ENCODE measurements at places on chromosomes 1 and 21. TPM values are rescaled to one million over a fixed set of nuclear protein-coding genes. Genes with fewer than 3 reads are reported as not detected.

GRCh38 chr1:59671953-59672305 is 142.8 kb upstream of the HOOK1 start:
- no peak for DNase-seq

DNA sequence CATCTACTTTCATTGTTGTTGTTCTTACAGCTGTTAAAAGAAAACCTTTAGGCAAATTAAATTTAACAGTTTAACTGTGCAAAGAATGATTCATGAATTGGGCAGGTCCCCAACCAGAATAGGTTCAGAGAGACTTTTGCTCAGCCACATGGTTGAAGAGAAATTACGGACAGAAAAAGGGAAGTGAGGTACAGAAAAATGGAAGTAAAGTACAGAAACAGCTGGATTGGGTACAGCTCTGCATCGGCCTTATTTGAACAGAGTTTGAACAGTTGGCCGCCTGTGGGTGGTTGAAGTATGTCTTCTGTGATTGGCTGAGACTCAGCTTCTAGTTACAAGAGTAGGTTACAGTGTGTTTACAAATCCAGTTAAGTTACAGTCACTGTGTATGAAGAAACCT is 210.1 kb downstream of the FGGY start:
- peak; percentile 48 for DNase-seq

DNA sequence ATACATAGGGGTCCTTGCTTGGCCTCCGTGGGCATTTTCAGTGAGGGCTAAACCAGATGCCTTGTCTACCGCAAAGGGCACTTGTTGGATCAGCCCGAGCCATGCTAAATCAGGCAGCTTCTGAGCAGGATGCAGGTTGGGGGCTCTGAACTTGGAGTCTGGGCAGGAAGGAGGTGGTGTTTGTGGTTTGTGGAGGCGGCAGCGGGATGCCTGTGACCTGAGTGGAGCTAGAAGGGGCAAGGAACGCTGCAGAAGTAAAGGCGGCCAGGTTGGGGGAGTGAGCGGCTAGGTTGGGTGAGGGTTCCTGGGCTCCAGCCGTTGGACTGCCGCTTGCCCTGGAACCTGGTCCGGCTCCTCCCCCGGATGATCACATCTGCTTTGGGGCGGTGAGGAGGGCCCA is 183.9 kb downstream of the CAMTA1 start:
- DNase-seq = no peak

GRCh38 chr1:151001602-151002001 is 5.1 kb downstream of the MINDY1 start:
- DNase-seq = no peak

DNA sequence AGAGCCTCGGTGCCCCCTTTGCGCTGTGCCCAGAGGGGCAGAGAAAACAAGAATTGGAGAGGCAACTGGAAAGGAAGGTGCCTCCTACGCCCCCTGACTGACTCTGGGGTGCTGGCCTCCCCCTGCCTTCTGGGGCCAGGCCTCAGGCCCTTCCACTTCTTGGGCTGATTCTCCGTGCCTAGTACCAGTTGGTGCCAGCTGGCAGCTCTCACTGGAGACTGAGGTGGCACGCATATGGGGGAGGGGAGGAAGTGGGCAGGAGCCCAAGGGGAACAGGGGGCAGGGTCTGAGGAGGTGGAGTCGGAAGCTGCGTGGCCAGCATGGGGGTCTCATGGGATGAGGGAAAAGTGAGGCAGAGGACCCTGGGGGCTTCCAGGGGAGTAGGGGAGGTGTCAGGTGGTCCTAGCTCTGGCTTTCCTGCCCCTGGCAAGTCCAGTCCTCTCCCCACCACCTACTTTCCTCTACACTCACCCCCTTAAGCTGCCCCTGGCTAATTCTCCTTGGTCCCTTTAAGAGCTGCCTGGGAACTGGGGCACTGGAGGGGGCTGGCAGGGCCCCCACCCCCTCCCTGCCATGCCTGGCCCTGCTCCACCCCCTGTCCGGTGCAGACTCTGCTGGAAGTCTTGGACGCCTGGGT is 6.5 kb upstream of the SEMA4A start:
- DNase-seq = no peak

GRCh38 chr1:155084722-155085503 is 6.3 kb downstream of the EFNA3 start:
- peak; percentile 94 for DNase-seq

Gene CLCA4
- not detected for total RNA-seq

DNA sequence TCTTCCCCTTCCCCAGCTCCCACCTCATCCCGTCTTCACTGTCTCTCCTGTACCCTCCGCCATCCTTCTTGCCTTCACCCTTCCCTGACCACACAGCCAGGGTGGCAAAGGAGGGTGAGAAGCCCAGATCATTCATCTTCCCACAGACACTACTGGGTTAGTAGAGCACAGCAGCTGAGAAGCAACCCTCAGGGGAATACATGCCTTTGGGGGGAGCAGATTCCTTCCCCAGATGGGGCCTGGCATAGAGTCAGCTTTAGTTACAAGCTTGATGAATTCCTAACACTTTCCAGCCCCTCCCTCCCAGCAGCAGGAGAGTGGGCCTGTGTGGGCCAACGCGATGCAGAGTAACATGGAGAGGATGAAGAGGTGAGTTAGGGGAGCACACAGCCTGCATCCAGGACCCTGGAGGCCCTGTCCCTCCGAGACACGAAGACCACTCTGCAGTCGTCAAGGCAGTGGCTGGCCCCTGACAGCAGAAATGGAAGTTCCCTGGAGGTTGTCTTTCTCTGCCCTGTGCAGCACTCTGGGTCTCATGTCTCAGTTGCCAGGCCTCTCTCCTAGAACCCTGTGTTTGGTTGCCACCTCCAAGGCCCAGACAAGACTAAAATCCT is 8.8 kb upstream of the BTG2 start:
- no peak for DNase-seq

Gene ELF3
- 0.18 TPM for total RNA-seq

GRCh38 chr1:102234753-102235359 is 238.1 kb upstream of the OLFM3 start:
- DNase-seq = no peak

- no peak for DNase-seq
These were observed 103.2 kb upstream of the JUN start for GRCh38 chr1:58887059-58887458.

DNA sequence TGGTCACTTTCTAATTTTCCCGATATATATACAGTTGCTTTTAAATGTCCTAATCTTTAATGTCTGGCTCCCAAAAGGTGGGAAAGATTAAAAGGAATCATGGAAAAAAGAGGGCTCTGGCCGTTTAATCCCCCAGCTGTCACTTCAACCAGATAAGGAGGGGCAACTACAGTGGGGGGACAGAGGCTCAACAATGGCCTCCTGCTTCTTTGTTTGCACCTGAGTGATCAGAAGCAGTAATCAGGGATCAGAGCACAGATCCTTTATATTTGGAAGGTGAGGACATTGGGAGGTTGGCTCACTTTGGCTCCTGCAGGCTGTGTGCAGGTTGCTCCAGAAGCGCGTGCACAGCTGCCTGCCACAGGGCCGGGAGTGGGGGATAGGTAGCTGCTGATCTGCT is 212.8 kb downstream of the FMN2 start:
- DNase-seq = no peak

GRCh38 chr1:113742515-113742914 is 16.8 kb downstream of the PHTF1 start:
- DNase-seq = no peak

GRCh38 chr1:19448491-19449439 is 36.6 kb downstream of the CAPZB start:
- DNase-seq = no peak

DNA sequence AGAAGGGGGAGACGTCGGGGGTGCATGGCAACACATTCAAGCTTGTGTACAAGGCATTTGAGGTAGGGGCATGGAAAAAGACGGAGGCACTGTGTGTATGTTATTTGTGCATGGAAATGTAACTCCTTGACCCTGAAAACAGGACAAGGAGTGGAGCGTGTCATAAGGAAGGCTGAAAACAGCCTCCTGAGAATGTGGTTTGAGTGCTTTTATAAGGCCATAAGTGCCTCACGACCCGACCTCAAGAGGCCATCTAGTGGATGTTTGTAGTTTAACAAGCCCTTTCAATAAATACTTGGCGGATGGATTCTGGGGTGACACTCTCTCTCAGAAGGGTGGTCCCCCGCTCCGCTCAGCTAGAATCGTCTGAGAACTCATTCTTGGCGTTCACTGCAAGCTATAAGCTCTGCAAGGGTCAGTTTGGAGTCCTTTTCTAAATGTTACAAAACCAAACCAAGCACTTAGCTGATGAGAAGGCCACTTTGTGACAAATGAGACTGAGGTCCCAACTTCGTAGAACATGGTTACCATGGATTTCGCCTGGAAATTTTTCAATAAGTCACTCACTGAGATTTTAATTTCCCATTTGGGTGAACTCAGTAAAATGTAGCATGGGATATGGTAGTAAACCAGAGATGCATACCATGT is 38.8 kb upstream of the CLCA4 start:
- DNase-seq = peak; percentile 20

- DNase-seq = no peak
These were observed 28.4 kb upstream of the NLRP3 start for GRCh38 chr1:247387565-247387964.

Gene FAM131C
- total RNA-seq = not detected

Gene PPP1R15B
- total RNA-seq = 79.2 TPM

DNA sequence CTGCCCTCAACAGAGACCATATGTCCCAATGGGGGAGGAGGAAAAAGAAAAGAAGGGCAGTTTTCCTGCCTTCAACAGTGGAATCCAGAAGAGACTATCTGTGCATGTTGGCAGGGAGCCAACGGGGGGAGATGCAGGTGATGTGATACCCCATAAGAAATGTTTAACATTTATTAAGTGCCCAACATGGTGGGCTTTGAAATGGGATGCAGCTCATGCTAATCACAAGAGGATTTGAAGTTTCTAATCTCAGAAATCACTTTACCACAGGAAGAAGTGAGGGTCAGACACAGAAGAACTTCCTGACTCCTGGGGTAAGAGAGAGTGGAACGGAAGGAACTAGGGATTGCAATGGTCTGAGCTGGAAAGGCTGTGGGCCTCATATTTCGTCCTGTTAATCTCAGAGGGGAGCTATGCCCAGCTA is 16.2 kb downstream of the CSRP1 start:
- DNase-seq = no peak

Gene PM20D1
- total RNA-seq = not detected

- no peak for DNase-seq
These were observed 221.5 kb upstream of the SGIP1 start for GRCh38 chr1:66312271-66312990.

DNA sequence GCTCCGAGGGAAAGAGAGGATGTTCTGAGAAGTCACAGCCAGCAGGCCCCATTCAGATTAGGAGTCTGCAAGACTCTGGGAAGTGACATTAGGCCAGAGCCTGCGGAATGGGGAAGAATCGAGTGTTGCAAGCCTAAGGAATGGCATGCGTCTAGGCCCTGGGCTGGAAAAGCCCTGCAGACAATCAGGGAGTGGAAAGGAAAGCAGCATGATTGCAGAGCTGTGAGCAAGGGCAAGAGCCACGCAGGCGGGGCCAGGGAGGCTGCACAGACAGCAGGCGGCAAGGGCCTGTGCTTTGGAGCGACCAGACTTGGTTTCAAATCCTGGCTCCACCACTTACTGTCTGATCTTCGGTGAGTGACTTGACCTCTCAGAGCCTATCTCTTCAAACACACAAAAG is 118.2 kb downstream of the RRAGC start:
- DNase-seq = no peak

DNA sequence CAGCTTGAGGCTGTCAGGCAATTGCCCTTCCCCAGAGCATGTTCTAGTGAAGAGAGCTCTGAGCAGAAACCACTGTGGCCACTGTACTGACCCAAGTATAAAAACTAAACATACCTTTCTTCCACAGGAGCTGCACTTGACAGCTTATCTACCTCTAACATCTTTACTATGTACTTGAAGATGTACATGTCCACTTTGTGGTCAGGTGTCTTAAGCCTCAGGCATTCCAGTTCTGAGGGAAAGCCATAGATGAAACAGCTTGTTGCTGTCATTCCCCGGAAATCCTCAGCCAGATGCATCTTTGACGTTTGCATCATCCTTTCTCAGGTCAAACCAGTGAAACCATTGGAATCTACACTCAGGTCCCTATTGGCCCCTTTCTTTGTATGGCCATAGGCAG is 70.4 kb downstream of the CHRM3 start:
- DNase-seq = no peak

- DNase-seq = no peak
These were observed 9.2 kb downstream of the PTBP2 start for GRCh38 chr1:96730574-96731298.

DNA sequence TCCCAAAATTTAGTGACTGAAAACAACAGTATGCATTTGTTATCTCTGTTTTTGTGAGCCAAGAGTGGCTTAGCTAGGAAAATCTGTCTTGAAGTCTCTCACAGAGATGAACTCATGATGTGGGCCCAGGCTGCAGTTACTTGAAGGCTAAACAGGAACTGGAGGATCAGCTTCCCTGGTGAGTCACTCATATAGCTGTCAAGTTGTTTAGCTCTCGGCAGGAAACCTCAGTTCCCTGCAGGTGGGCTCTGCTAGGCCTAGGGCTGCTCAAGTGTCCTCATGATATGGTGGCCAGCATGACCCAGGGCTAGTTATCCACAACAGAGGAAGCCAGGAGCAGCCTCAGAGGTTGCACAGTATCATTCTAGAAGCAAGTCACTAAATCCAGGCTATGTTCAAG is 30.2 kb upstream of the DDX59 start:
- DNase-seq = peak; percentile 2

- DNase-seq = no peak
These were observed 73.7 kb upstream of the RAB4A start for GRCh38 chr1:229197265-229197585.

Gene ACTRT2
- not detected for total RNA-seq

Gene OR2G6
- not detected for total RNA-seq

DNA sequence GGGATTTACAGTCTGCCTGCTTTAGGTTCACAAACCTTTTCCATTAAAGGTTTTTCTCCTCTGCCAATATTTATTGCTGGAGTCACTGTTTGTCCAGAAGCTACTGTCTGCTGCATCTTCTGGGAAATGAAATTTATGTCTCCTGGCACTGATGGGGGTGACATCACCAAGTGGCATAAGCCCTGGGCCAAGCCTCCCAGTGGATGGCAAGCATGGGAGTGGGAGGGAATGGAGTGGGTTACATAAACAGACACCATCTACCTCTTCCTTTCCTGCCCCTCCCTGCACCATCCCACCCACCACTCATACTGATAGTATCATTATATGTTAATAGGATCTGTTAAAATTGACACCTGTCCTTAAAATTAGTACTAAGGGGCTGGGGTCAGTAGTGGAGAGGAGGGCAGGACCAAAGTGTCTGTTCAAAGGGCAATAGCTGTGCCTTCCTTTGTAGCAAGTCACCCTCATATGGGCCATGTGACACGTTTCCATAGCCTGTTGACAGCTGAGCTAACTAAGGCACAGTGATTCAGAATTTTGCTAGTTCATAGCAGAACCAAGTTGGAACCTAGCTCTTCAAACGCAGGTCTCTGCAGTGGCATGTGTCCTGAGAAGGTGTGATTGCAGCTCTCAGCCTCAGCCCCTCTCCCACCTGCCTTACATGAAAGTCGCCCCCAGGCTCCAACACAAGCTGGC is 71.0 kb downstream of the MAB21L3 start:
- no peak for DNase-seq

Gene OR2T35
- total RNA-seq = not detected

- no peak for DNase-seq
These were observed 296.2 kb downstream of the NEGR1 start for GRCh38 chr1:71986160-71986559.

Gene SLC37A1
- total RNA-seq = 22.5 TPM

- DNase-seq = peak; percentile 79
These were observed 7.6 kb upstream of the RGS16 start for GRCh38 chr1:182611787-182612186.
